Calu3 (cell line): ENCODE measurements at places on chromosomes 7 and 10.

DNA sequence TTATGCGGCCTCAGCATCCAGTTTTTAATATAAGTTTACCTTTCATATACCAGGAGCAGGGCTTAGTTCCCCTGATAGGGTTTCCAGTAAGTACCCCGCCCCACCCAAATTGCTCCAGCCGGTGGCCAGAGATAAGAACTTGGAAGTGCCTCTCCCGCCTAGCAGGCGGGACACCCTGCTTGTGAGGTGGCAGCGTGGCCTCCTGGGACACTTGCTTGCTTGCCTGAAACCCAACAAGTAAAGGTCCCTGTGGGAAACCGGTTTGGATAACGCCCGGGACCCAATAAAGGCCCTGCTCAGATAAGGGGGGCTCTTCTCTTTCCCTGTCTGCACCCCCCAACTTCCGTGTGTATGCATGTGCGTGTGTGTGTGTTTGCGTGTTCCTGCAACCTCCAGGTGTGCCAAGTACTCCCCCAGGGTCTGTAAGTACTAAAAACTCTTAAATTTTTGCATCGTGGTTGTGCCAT lies 154.3 kb downstream of the ARHGAP21 start:
- no peak for DNase-seq

DNA sequence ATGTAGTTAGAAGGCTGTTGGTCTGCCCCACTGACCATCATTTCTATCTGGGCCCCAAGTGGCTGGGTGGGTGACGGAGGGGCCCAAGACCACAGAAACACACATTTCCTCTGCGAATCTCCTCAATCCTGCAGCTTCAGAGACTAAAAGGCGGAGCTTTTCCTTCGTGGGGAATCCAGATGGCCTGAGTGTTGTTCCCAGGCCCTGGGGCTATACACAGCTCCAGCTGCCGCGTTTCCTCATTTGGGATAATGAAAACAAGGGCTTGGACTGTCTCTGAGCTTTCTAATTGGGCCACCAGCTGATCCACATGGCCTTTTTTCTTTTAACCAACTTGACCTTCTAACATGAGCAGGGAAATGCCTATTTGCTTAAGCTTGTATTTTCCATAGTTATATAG lies 339.9 kb downstream of the CXCL12 start:
- DNase-seq = no peak

- DNase-seq = no peak
Observed at GRCh38 chr7:119086026-119086425, 861.5 kb downstream of the ANKRD7 start.

GRCh38 chr7:142602183-142602582 lies 147.1 kb upstream of the PRSS1 start:
- DNase-seq = no peak

GRCh38 chr7:151125470-151125845 lies 39.2 kb downstream of the AGAP3 start:
- DNase-seq = no peak

DNA sequence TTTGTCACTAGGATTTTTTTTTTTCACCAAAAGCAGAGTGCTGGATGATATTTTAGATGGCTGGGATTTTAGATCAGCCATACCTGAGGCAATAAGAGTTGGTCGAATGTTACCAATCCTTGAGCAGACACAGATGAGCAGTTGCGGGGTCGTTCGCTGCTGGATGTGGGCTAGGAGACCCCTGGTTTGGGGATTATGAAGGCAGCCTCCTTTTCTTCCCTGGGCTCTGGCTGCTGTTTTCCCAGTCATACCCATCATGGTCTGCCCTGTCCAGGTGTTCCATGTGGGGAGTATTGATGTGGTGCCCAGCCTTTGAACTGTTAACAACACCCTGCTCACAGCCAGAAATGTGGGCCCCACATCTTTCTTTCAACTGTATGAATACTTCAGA lies 5.0 kb downstream of the PTPRE start:
- DNase-seq = no peak
